ENCODE measurements at places on chromosomes 6 and 20.

DNA sequence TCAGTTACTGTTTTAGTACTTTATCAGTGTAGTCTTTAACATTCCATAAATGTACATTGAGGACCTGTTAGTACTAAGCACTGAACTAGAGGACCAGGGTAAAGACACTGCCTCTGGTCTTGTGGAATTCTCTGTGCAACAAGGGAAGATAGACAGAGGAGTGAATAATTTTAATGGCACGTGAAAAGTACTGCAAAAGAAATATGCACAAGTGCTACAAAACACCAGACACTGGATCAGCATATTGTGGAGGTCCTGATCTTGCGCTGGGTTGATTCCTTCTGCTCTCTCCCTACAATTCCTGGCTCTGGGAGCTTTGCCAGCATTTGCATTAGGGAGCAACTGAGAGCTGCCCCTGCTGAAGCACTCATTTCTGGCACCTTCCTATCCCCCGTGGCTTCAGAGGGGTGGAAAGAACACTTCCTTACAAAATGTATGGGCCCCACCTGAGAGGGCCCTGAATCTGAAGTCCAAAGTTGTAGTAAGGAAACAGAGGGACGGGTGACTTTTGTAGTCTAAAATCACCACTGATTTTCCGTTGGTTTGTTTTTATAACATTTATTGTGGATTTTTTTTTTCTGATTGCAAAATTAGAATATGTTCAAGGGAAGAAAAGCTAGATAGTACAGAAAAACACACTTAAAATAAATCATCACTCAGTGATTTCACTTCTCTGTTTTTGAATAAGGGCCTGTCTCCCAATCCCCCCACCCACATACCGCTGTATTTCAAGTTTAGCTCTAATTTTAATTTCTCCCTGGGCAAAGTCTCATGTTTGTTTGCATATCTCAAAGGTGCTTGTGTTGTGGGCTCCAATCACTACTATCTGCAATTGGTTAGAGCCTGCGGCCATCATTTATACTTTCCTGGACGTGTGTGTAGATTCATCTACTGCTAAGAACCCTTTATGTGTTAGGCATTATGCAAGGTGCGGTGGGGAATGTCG lies 4.9 kb downstream of the PKIG start:
- no peak for DNase-seq

DNA sequence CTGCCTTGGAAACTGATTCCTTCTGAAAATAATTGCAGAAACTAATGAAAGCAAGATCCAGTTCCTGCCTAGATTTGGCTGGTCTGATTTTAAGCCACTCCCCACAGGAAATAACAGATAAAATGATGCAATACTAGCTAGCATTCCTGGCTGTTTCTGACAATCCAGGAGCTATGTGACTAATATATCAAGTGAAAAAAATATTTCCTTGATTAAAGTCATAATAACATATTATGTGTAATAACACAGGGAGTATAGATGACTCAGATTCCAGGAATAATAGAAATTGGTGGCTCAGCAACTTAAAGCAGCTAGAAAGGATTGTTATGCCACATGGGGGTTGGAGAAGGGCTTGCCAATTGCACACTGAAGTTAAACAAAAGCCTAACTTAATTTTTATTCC lies 182.7 kb upstream of the SALL4 start:
- peak; percentile 61 for DNase-seq

GRCh38 chr20:38799203-38799602 lies 6.3 kb upstream of the PPP1R16B start:
- DNase-seq, result no peak

GRCh38 chr6:119521251-119521650 lies 171.7 kb upstream of the MAN1A1 start:
- no peak for DNase-seq

DNA sequence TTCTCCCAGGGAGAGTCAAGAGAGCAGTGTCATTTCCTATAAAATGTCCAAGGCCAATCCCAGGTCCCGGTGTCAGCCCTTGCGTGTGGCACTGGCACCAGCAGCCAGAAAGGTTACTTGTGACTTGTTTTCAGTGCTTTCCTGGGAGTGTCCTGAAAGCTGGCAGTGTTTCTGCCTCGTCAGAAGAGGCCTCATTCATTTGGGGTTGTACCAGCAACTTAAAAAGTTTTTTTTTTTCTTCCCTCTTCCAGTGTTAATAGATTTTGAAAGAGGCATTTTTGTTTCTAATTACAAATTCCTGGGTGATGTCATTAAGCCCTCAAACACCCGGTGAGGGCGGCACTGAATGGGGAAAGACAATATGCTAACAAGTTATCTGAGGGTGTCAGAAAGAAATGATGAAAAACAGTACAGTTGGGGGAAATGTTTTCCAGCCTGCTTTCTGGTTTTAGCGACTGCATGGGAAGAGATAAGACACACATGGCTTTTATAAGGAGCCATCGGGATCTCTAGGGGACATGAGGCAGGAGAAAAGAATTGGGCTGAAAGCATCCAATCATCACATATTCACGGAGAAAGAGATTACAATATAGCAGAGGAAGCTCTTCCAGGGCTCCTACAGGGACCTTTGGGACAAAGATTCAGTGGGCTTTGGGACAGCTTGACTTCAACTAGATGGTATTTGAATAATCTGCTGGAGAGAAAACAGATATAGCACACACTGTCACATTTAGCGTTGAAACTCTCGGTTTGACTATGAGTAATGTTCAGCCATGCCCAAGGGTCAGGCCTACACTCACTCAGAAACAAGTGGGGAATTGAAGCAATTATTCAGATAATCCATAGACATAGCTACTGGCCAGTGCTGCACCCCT lies 153.0 kb downstream of the BCAS1 start:
- DNase-seq, result no peak

GRCh38 chr6:144590532-144590931 lies 305.4 kb downstream of the UTRN start:
- DNase-seq, result no peak
